ENCODE measurements at places on chromosomes 7 and 10.

- DNase-seq = no peak
These were observed 151.0 kb downstream of the NRF1 start for GRCh38 chr7:129762387-129762969.

GRCh38 chr10:91006001-91006751 lies 85.3 kb upstream of the ANKRD1 start:
- DNase-seq = peak; percentile 42

- no peak for DNase-seq
These were observed 288.8 kb upstream of the NFE2L3 start for GRCh38 chr7:25863005-25863728.

DNA sequence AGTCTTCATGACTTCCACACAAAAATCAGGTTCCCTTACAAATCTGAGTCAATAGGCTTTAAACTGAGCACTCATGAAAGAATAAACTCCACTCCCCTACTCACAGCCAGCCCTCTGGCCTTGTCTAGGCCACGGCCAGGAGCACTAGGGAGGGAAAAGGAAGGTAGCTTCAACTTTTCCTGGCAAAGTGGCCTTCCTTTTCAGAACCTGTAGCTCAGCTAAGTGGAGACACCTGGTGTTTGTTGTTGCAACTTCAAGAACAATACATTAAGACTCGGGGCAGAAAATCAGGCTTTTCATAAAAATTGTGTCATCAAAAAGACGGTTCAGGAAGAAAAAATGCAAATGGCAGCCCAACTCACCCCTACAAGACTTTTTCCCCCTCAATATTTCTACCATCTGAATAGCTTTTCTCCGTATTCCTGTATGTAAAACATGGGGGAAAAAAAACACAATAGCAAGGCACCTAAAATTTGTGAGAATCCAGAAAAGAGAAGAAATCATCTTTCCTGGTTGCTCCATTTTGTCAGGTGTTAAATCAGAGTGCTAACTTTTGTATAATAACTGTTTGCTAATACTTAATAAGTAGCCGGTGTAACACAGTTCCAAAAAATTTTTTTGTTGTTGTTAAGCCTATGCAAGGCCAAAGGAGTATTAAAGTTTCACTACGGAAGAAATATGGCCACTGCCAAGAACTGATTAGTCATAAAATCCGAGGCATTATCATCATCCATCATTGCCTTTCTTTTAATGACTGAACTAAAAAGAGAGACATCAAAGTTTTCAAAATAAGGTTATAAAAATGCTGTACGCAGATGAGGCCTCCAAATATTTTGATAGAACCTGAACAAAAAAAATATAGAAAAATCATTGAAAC lies 66.2 kb upstream of the ARID5B start:
- DNase-seq = no peak

GRCh38 chr10:129945941-129946760 lies 17.9 kb downstream of the EBF3 start:
- DNase-seq = no peak

DNA sequence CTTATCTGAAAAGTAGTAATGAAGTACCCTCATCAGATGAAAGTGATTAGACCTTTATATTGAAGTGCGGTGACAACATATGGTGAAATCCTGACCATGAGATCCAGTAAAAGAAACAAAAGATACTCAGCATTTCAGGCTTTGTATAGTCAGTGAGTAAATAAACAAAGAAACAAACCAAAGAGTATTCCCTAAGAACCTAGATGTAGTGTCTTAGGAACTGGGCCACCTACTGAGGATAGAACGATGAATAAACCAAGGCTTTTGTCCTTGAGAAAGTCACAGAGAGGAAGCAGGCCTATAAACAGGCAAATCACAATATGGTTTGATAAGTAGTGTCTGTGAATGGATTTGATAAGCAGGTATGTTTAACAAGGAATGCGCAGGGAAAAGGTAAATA lies 46.2 kb downstream of the ZNF277 start:
- no peak for DNase-seq

- DNase-seq = peak; percentile 27
These were observed 14.7 kb upstream of the C7orf33 start for GRCh38 chr7:148575640-148576411.

- DNase-seq = no peak
These were observed 184.3 kb upstream of the SLC26A5 start for GRCh38 chr7:103630318-103630717.

- DNase-seq = no peak
These were observed 19.5 kb upstream of the ABCB5 start for GRCh38 chr7:20595971-20596370.

- DNase-seq = no peak
These were observed 471.6 kb upstream of the AKR1E2 start for GRCh38 chr10:4354382-4354812.
